Astrocyte (in vitro differentiated cells and primary cell): ENCODE measurements at places on chromosomes 7 and 10. TPM values are rescaled to one million over a fixed set of nuclear protein-coding genes. Genes with fewer than 3 reads are reported as not detected.
A peak's percentile ranks its signal among the peaks of the same experiment; 100 is the strongest.

- DNase-seq: no peak
Observed at GRCh38 chr7:24555184-24555583, 18.1 kb upstream of the PALS2 start.

DNA sequence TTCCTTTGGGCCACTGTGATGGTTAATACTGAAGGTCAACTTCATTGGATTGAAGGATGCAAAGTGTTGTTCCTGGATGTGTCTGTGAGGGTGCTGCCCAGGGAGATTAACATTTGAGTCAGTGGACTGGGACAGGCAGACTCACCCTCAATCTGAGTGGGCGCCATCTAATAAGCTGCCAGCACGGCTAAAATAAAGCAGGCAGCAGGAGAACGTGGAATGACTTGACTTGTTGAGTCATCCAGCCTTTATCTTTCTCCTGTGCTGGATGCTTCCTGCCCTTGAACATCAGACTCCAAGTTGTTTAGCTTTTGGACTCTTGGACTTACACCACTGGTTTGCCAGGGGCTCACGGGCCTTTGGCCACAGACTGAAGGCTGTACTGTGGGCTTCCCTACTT is 1046.9 kb downstream of the TYW1 start:
- peak; percentile 32 for DNase-seq

Gene NXPH1
- 0.16 TPM in 1 of 2 replicates, not detected in the other for total RNA-seq

Gene AKR1C1
- 0.60 and 1.3 TPM in 2 replicates for total RNA-seq
